CD4-positive, alpha-beta T cell treated with Interleukin-1 beta for 1 hour (primary cell): ENCODE measurements at places on chromosomes 6 and 20.

- no peak for DNase-seq
Observed at GRCh38 chr6:168032005-168032760, 34.7 kb downstream of the KIF25 start.

GRCh38 chr6:158439255-158439654, 120.6 kb upstream of the TMEM181 start:
- peak; percentile 18 for DNase-seq

- no peak for DNase-seq
Observed at GRCh38 chr6:154901876-154902552, 93.1 kb upstream of the TIAM2 start.

- DNase-seq, result no peak
Observed at GRCh38 chr6:116060572-116061283, at the start of gene FRK. FRK (minus strand) TSS chr6:116060891; CDS start chr6:116060311, 580 bp downstream.

GRCh38 chr6:152356016-152356415, 281.1 kb downstream of the SYNE1 start:
- DNase-seq, result no peak

GRCh38 chr6:16985513-16986284, 116.2 kb upstream of the STMND1 start:
- DNase-seq, result no peak

DNA sequence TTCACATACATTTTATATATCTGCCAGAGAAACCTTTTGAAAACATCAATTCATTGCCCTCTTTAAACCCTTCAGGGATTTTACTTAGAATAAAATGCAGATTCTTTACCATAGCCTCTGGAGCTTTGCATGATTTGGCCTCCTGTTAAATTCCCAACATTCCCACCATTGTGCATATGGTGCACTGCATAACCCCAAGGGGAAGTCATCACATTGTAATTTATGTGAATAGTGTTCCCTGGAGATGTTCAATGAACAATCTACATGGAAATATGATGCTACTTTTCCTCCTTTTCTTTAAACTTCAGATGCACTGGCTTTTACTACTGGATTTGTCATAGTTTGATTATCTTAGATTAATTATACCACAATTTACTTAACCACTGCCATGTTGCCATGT, 94.7 kb downstream of the PHF3 start:
- no peak for DNase-seq

DNA sequence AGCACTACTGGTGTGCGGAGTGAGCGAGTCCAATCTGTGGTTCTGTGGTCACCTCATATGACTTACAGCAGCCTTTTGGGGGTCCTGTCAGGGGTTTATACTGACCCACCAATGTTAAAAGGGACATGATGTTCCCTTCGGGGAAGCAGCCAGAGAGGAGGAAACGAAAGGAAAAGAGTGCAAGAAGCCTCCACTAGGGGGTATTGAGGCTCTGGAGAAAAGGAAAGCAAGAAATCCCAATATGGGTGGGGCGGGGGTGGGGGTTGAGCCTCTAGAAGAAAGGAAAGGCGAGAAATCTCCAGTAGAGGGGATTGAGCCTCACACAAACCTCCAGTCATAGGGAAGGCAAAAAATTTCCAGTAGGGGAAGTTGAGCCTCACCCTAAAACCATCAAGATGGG, 249.3 kb upstream of the ECI2 start:
- no peak for DNase-seq

- peak; percentile 43 for DNase-seq
Observed at GRCh38 chr6:6494677-6495076, 93.8 kb upstream of the LY86 start.

- DNase-seq, result no peak
Observed at GRCh38 chr6:168915855-168916254, 337.8 kb downstream of the THBS2 start.

GRCh38 chr20:13581451-13581850, 57.3 kb downstream of the TASP1 start:
- no peak for DNase-seq

- DNase-seq, result no peak
Observed at GRCh38 chr6:68196645-68197044, 438.4 kb upstream of the ADGRB3 start.

DNA sequence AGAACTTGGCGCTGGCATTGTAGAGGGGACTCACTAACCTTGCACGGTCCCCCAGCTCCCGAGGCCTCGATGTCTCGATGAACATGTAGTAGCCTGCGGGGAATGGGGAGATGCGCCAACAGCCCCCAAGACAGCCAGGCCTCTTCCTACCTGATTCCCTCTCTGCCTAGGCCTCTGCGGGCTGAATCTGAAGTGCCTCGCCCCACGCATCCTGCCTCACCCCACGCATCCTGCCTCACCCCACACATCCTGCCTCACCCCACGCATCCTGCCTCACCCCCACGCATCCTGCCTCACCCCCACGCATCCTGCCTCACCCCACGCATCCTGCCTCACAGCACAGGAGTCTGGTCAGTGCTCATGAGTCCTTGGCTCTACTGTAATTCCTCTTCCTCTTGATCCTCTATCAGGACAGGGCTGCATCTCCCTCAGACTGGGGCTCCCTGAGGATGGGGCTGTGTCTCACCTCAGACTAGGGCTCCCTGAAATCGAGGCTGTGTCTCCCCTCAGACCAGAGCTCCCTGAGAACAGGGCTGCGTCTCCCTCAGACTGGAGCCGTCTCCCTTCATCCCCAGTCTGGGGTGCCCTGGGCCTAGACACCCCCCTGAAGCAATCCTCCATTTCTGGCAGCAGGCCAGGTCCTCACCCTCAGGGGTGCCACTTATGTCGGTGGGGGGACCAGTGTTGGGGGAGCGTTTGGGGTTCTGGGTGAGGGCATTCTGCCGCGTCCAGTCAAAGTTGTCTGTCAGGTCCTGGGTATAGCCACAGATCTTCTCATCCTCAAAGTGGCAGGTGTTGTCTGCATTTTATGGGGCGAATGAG, 53.6 kb downstream of the MDGA1 start:
- DNase-seq, result no peak

DNA sequence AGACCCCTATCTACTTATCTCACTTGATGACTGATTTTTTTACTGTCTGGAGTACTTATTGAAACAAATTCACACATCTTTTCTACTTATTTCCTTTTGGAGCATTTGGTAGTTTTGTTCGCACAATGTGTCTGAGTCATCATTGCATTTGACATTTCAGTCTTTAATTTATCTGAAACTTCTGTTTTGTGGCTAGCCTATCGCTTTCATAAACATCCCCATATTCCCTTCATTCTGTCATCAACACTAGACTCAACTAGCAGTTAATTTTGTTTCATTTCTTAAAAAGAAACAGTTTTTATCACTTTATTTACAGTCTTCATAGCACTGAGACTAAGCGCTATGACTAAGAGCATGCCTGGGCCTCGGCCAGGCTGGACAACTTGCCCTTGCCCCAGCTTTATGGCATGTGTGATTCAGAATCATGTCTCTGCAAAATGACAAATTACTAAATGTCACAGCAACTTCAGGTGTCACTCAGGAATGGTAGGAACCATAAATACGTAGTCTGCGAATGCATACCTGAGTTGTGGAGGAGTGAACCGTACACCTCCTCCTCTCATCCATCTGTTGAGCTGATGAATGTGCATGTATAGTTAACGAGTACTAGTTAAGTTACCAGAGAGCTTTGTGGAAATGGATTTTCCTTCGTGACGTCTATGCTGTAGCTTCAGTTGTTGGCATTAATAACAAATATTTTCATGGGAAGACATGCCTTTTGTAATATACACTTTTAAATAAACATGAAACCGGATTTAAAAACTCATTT, 16.2 kb downstream of the L3MBTL3 start:
- DNase-seq, result no peak

DNA sequence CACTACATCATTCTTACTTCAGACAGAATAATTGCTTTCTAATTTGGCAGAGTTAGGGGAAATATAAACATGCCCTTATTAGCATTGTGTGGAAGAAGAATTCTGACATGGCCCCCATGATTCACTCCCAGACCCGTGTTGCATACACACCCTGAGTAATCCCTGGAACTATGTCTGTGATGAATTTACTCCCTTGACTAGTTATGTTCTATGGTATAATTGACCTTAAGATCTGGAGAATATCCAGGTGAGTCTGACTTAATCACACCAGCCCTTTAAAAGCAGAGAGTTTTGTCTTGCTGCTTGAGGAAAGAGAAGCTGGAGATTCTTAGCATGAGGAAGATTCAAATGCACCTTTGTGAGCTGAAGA, 262.9 kb downstream of the SOX4 start:
- no peak for DNase-seq

DNA sequence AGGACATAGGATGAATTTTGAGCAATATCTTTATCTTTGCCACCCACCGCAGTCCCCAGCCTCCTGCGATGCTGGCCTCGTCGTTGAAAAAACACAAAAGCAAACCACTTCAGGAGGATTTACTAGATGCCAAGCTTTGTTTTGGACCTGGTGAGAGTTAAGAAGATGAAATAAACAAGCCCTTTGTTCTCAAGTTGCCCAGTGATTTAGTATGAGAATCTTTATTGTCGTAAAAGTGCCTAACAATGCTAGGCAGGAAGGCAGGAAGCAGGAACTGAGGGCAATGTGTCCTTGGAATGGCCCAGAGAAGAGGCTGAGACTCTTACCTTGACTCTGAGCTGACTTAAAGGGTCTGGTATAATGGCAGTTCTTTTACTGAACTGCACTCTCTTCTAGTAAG, 116.0 kb downstream of the TRMT11 start:
- DNase-seq, result no peak

- no peak for DNase-seq
Observed at GRCh38 chr6:34493344-34493743, 27.5 kb downstream of the PACSIN1 start.
